Karpas-422 (cell line): ENCODE measurements at places on chromosomes 11 and 22. TPM values are rescaled to one million over a fixed set of nuclear protein-coding genes. Genes with fewer than 3 reads are reported as not detected.
A peak's percentile ranks its signal among the peaks of the same experiment; 100 is the strongest.

GRCh38 chr11:62933750-62934495 is 12.8 kb upstream of the CHRM1 start:
- no peak for DNase-seq

- DNase-seq = no peak
Observed at GRCh38 chr11:12503039-12503484, 125.7 kb downstream of the PARVA start.

- no peak for DNase-seq
Observed at GRCh38 chr22:20449819-20450550, 12.4 kb upstream of the SCARF2 start.

DNA sequence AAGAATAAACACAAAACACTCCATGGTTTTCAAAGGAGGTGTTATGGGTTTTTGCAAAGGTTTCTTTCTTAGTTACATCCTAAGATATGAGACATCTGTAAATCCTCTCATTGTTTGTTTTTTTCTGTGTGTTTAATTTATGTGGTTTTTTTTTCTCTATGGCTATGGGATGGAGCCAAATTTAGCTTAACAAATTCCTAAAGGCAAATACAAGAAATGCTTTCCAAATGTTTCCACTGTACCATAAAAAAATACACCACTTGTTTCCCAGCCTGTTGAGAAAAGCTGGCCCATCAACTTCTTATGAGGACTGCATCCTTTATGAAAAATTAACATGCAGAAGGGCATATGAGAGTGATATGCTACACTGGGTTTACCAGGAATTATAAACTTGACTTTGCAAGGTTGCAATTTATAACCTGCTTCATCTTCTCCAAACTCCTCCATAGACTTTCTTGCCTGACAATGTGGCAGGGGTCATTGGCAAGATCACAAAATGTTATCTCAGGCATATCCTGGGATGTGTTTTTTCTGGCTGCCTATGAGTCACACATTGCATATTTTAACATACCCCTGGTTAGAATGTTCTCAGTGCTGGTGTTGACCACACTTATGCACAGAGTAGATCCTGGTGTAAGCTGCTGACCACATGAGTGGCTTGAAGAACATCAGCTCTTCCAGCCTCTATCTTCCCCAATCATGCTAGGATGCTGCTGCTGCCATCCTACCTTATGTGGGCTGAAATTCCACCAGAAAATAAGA is 137.6 kb upstream of the TTC12 start:
- DNase-seq = no peak

Gene C22orf42
- not detected in 2 replicates for total RNA-seq

Gene RAC2
- total RNA-seq = 251 and 294 TPM in 2 replicates

Gene PAMR1
- not detected in 2 replicates for total RNA-seq

Gene UQCC3
- 13.9 and 27.3 TPM in 2 replicates for total RNA-seq

Gene KCNC1
- total RNA-seq = not detected in 2 replicates

- DNase-seq = no peak
Observed at GRCh38 chr11:82012276-82012675, 721.4 kb downstream of the FAM181B start.

Gene VSIG10L2
- total RNA-seq = not detected in 2 replicates

DNA sequence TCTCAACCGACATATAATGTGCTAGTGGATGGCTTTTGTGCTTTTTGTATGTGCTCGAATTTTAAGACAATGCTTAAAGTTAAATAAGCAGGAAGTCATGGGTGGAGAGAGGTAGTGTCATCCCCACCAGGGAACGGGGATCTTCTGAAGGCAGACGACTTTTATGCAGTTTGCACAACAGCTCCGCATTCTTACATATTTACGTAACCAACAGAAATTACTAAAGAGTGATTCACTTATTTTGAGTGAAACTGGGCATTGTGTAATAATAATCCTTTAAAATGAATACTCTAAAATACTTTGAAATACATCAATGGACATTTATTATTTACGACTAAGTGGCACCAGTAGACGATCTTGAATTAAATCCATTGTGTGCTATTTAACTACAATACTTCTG is 305.1 kb downstream of the CNTN5 start:
- DNase-seq = no peak

- DNase-seq = no peak
Observed at GRCh38 chr11:97354576-97354975, 964.8 kb downstream of the JRKL start.

- DNase-seq = no peak
Observed at GRCh38 chr22:25402501-25403283, 161.8 kb upstream of the GRK3 start.

GRCh38 chr22:44738347-44738715 is 14.0 kb upstream of the ARHGAP8 start:
- no peak for DNase-seq

- DNase-seq = no peak
Observed at GRCh38 chr11:94946812-94947211, 26.5 kb downstream of the CWC15 start.

Gene ALG9
- total RNA-seq = 8.0 and 14.2 TPM in 2 replicates

GRCh38 chr22:31441652-31442051 is 42.2 kb downstream of the DRG1 start:
- DNase-seq = no peak

Gene ENTHD1
- total RNA-seq = not detected in 2 replicates

GRCh38 chr11:41256041-41256440 is 203.4 kb downstream of the LRRC4C start:
- no peak for DNase-seq

DNA sequence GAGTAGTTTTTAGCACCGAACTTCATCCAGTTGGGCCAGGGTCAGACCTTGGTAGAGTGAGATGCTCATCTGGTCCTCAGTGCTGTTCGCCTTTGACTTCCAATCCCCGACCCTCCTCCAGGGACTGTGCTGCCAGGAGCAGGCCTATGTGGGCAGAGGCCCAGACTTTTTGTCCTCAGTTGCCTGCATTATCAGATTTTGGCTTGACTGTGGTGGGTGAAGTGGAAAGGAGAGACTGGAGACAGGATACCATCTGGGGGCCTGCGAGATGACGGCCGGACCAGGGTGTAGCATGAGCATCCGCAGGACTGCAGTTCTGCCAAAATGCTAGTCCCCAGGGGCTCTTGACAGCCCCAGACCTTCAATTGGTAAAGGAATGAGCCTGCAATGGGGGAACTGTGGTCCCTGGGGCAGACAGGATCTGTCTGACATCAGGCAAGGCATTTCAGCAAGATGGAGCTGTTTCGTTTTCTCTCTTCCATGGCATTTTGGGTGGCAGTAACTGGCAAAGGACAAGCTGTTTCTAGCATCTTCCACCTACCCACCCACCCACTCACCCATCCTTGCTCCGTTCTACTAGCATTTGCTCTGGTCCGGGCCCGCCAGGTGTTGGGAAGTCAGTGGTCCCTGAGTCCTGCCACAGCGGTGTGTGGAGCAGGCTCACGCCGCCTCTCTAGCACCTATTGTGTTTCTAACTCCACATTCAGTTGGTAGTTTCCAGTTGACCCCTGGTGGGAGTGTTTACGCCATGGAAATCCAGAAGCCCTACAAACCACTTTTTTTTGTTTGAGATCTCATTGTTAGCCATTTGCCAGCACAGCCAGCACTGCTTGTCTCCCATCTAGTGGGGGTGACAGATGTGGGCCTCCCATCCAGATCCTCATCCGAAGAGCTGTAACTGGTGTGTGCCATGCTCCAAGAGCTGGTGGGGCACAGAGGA is 53.5 kb downstream of the OTOG start:
- no peak for DNase-seq

GRCh38 chr11:59076876-59077571 is 9.1 kb upstream of the GLYATL1B start:
- peak; percentile 87 for DNase-seq

Gene C11orf86
- total RNA-seq = not detected in 2 replicates

GRCh38 chr11:2314525-2315394 is 12.9 kb downstream of the TSPAN32 start:
- DNase-seq = no peak
